HS-5 (cell line): ENCODE measurements at places on chromosomes 12 and 14.

DNA sequence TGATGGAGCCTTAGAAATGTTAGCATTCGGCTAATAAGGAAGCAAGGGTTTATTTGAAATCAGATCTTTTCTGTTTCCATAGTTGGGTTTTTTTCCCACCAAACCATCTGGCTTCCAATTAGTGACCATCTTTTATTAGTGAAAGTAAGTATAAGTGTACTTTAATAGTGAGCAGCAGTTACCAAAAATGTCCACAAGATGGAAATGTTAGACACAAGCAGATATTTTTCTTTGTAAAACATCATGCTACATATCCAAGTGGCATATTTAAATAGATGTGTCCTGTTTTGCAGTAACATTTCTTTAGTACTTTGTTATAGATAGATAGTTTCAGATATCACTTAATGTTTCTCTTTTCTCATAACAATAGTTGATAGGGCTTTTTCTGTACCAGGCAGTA, 28.8 kb downstream of the YEATS4 start:
- peak; percentile 33 for DNase-seq

DNA sequence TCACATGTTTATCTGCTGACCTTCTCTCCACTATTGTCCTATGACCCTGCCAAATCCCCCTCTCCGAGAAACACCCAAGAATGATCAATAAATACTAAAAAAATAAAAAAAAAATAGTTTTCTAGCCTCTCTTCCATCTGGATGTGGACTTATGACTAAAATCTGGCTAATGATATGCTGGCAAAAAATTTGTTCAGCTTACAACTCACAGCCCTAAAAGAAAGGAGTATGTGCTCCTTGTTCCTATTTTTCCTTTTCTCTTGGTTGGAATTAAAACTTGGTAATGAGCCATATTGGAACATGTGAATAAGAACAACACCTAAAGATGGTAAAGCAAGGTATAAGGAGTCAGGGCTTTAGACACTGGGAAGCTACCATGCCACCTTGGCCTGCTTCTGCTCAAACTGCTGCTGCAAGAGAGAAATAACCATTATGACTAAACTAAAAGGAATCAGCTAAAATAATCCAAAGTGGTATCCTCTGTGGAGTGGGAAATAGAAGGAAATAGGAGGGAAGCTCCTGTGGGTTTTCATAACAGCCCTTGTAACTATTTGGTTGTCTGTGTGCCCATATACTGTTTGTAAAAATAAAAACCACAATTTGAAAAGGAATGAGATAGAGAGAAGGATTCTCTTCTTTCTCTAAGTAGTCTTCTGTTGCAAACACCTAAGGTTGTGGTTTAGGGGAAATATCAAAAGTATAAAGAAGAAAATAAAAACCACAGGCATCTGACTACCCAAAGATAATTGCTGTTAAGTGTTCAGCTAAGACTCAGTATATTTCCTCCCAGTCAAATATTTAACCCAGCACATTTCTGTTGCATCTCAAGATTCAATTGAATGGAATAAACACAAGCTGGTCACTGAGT, 53.8 kb downstream of the SDR9C7 start:
- peak; percentile 36 for DNase-seq

DNA sequence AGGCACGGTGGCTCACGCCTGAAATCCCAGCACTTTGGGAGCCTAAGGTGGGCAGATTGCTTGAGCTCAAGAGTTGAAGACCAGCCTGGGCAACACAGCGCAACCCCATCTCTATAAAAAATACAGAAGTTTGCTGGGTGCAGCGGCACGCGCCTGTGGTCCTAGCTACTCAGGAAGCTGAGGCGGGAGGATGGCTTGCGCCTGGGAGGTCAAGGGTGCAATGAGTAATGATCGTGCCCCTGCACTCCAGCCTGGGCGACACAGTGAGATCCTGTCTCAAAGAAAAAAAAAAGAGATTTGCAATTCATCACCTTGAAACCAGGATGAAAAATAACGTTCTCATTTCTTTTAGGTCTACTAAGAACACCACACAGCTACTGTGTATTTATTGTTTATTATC, 4.0 kb downstream of the STX2 start:
- no peak for DNase-seq

DNA sequence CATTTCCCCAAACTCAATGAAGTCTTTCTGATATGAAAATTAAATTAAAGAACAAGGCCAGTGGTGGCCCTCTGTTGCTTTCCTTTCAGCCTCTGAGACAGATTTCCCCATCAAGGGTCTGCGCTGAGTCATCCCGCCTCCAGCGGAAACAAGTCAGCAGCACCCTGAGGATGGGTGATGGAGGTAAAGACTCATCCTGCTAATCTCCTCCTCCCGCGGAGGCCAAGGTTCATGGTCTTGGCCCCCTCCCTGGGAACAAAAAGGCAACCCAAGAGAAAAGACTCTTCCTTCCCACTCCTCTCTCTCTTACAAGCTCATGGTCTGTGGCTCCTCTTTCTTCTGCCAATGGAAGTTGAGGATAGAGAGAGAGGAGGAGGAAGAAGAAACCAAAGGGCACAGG, 9.0 kb upstream of the NUMB start:
- no peak for DNase-seq

- DNase-seq: no peak
Observed at GRCh38 chr14:24777678-24778077, 143.7 kb upstream of the GZMB start.

DNA sequence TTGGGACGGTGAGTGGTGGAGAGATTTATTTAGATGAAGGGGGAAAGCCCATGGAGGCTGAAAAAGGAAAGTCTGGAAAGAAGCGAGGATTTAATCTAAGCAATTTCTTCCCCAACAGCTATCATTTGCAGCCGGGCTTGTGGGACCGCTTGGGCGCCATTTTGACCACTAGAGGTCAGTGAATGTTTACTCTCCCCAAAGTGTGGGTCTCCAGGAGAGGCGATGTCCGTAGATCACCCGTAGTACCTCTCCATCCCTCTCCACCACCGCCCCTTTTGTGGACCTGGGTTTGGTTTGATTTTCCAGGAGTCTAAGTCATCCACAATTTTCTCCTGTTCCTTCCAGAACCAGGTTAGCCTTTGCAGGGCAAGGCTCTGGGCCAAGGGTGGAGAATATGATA, 91.2 kb upstream of the PARP11 start:
- DNase-seq: no peak

DNA sequence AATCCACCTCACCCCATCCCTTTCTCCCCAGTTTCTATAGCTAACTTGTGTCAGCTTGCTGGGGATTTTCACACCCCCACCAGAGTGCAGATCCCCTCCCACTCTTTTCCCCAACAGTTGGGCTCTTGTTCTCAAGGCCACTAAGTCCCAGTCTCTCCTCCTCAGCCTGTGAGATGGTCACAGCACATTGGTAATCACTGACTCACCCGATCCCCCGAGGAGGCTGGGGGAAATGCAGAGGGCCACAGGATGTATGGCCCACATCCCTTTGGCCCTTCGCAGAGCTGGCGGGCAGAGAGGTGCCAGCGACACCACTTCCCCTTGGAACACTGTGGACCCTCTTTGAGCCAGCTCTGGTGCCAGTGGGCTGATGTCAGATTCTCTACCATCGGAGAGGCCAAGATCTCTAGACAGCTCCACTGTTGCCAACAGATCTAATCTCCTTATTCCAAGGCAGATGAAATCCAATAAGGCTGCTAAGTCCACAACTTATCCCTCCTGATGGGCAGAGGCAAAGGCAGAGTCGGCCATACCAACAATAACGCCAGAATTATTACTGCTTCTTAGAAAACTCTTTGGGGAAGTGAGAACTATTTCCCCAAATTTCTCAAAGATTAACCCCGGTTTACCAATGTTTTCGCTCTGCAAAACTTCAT, 1.6 kb downstream of the FMNL3 start:
- DNase-seq: peak; percentile 43

DNA sequence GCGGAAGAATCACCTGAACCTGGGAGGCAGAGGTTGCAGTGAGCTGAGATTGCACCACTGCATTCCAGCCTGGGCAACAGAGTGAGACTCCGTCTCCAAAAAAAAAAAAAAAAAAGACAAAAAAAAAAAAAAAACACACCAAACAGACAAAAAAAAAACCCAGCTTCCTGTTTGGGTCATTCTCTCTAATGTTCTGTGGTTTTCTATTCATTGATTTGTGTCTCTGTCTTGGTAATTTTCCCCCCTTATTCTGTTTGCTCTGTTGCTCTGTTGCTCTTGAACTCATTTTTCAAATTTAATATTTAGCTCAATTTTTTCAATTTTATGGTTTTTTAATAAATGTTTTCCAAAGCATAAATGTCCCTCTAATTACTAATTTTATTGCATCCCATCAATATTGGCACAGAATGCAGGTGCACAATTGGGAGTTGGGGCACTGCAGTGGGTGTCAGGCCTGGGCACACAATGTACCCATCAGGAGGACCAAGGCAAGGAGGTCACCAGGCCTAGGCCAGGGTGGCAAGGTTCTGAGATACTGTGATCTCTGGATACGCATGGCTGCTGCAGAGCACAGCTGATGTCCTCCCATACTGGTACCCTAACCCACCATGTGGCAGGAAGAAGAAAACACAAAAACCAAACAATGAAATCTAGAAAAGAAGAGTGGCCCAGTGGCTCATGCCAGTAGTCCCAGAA, 8.0 kb upstream of the GNPTAB start:
- DNase-seq: no peak

DNA sequence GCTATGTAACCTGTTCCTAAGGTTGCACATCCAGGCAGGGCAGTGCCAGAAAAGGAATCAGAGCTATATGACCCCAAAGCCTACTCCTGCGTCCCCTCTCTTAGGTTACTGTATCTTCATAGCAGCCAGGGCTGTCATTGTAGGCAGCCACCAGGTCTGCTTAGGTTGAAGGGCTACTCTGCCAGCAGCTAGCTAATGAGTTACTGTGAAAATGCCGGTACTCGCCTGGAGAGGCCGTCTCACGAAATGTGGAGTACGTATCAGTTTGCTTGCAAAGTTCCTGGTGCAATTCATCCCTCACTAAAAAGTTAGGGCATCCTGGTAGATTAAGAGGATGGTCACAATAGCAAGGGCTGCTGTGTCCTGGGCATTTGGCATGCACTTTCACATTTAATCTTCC, 50.9 kb downstream of the RPH3A start:
- no peak for DNase-seq

DNA sequence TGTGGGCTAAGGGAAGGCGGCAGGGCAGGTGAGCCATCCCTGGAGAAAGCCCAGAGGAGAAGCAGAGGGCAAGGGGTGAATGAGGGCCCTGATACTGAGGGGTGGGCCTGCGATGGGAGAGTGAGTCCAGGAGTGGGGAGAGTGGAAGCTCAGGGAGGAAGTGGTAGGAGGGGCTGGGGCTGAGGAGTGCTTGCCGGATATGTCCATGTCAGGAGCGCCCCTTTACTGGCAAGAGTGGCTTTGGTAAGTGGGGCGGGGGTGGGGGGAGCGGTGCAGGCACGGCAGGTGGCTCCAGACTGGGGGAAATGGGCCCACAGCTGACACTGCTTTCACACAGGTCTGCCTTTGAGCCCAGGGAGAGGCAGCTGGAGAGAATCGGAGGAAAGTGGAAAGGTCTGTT, 86.4 kb upstream of the GPR68 start:
- DNase-seq: no peak

DNA sequence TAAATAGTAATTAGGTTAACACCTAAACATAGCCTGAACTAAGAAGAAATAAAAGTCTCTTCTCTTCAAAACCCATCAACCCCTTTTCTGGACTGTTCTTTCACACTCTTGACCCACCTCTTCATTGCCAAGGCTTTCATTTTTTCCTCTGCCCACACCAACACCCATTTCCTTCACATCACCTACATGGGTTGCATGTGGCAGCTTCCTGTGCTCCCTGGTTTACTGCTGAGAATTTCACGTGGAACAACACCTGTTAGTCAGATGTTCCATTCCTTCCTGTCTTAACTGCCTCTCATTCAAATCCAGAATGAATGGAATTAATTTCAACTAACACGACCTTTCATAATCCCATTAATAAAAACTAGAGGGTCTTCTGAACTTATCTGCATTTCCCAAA, 157.3 kb downstream of the BCAT1 start:
- no peak for DNase-seq

- no peak for DNase-seq
Observed at GRCh38 chr12:76546889-76547288, 12.7 kb downstream of the OSBPL8 start.

- no peak for DNase-seq
Observed at GRCh38 chr14:90629471-90629870, 186.8 kb downstream of the TTC7B start.

- DNase-seq: peak; percentile 40
Observed at GRCh38 chr12:11978726-11979384, 91.9 kb upstream of the BCL2L14 start.
